ENCODE measurements at places on chromosomes 6 and 20.

- peak; percentile 61 for DNase-seq
Observed at GRCh38 chr6:163554032-163554431, 139.5 kb downstream of the QKI start.

- DNase-seq: peak; percentile 59
Observed at GRCh38 chr6:139474145-139475108, 100.0 kb upstream of the CITED2 start.

DNA sequence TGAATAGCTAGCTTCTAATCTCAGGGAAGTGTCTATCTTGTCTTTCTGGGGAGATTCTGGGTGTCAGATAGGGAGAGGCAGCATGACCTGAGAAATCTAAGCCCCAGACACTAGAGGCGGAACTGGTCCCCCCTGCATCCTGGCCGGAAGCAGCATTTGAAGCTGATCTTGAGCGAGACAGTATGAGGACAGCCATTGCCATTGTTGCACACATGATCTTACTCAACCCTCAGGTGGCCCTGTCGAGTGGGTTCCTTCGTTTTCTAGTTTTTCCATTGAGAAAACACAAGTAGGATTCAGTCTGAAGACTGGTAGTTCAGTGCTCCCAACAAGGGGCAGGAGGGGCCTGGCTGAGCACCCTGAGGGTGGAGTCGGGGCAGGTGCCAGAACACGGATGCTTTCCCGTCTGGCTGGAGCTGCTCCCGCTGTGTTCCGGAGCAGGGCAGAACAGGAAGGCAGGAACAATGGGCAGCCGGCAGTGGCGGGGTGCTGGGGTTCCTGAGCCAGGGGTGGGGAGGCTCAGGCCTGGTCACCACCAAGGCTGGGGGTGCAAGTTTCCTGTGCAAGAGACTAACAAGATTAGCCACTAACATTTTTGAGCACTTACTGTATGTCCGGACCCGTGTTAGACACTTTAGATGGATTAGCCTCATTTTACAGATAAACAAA lies 7.9 kb upstream of the SDCBP2 start:
- peak; percentile 45 for DNase-seq

- DNase-seq: peak; percentile 68
Observed at GRCh38 chr6:3770023-3770720, 18.7 kb upstream of the PXDC1 start.

GRCh38 chr6:12096342-12096741 lies 84.2 kb downstream of the HIVEP1 start:
- DNase-seq: no peak

- DNase-seq: no peak
Observed at GRCh38 chr6:131739136-131739535, 28.3 kb upstream of the CTAGE9 start.

DNA sequence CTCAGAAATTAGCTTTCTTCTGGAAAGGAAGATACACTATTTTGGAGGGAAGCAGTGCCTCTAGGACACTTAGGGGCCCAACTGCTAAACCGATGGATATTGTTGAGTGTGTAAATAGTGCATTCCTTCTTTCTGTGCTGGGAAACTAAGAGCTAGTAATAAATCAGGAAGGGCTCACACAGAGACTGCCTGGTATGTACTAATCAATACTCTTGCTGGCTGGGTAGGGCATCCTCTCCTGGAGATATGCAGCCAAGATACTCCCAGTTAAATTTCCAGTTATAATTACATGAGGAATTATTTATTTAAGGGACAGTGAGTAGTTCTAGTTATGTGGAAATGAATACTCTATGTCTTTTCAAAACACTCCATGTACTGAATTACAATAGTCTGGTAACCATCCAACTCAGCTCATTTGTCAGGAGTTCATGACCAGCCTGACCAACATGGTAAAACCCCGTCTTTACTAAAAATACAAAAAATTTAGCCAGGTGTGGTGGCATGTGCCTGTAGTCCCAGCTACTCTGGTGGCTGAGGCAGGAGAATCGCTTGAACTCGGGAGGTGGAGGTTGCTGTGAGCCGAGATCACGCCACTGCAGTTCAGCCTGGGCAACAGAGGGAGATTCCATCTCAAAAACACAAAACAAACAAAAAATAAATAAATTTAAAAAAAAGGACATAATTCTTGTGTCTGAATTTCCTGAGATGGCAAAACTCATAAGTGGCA lies 100.0 kb downstream of the OR2B2 start:
- no peak for DNase-seq

GRCh38 chr6:116397914-116398313 lies 27.2 kb downstream of the DSE start:
- no peak for DNase-seq

DNA sequence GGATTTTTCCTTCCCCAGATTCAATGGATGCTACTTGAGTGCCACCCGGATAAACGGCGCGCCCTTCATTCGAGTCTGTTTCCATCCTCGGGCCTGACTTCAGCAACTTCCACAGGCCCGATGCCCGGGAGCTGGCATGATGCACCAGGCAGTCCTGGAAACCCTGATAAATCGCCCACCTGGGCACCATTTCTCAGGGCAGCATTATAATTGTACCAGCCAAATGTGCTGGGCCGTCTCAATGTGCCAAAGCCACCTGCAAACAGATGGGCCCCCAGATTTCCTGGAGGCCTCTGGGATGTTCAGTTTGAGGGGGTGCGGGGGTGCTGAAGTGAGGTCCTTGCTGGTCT lies 65.8 kb downstream of the NOL4L start:
- DNase-seq: no peak

GRCh38 chr6:134007077-134007476 lies 45.3 kb downstream of the SLC2A12 start:
- no peak for DNase-seq

Measured in endodermal cell (in vitro differentiated cells).